ENCODE measurements at places on chromosomes 6 and 20.

DNA sequence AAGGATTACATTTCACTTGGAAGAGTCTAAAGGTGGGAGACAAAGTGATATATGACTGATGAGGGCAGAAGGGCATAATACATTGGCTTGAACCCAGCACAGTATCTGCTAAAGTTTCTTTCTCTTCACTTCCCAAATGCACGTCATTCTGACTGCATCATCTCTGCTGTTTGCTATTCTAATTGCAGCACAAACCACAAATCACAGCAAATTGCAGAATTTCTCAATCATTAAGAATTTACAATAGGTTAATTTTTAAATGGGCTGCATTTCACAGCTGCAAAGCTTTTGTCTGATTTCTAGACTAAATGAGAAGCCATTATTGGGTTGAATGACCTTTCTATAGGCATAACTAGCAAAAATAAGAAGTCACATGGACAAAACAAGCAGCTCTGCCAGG, 337.0 kb downstream of the RNGTT start:
- DNase-seq: no peak

DNA sequence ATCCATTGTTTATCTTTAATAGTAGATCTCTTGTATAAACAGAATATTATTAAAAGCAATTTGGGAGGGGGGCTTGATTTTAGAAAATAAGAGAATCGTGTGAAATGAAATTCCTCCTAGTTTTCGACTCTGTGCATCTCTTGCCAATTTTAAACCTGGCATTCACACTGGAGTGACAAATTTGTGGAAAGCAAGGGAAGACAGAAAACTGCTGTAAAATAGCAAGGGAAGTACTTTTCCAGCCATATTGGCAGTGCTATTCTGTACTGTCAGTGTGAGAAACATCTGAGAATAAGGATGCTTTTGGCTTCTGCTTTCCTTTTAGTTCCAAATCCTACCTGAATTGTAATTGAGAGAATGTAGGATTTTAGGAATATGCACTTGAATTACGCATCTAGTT, 40.2 kb downstream of the TOP1 start:
- DNase-seq: no peak

- no peak for DNase-seq
Observed at GRCh38 chr20:38935285-38935684, 9.1 kb downstream of the FAM83D start.

DNA sequence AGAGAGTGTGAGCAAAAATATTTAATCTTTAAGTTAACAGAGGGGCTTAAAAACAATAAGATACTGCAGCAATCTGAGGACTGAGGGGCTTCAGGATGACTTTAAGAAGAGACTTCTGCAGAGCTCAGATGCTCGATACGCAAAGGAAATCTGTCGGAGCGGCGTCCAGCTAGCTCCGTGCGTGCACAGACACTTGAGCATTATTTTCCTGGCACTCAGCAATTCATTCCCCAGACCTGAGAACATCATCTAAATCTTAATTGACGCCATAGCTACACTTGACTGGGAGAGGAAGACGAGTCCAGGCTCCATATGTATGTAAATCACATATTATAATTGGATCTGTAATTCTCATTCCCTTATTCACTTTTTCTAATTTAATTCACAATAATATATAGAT, 228.2 kb downstream of the SOD2 start:
- no peak for DNase-seq

DNA sequence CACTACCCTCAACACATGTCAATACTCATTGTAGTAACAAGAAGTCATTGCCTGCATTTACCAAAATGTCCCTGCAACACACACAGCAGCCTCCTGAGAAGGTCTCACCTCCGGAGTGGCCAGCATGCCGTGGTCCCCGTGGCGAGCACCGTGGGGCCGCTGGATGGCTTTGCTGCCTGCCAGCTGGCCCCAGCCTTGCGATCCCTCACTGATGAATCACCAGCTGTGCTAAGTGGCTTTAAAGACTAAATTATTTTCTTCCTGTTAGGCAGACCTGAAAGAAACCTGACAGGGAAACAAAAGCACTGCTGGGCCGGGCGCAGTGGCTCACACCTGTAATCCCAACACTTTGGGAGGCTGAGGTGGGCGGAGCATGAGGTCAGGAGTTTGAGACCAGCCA, 306.7 kb downstream of the CDH4 start:
- DNase-seq: no peak

- no peak for DNase-seq
Observed at GRCh38 chr6:100088009-100088408, 94.0 kb upstream of the MCHR2 start.

- DNase-seq: no peak
Observed at GRCh38 chr6:14671261-14671681, 553.7 kb downstream of the CD83 start.

GRCh38 chr6:39301606-39302005, 12.6 kb downstream of the KCNK17 start:
- DNase-seq: no peak

DNA sequence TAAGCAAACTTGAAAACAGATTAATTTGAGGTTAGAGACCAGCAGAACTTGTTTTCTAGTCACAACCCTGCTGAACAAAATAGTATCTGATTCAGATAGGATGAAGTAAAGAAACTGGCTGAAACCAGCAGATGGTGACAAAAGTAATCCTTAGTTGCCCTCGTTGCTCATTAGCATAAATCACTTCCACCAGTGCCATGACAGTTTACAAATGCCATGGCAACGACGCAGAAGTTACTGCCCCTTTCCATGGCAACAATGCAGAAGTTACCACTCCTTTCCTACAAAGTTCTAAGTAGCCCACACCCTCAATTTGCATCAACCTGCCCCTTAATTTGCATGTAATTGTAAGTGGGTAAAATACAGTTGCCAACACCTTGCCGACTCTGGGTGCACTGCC, 23.7 kb downstream of the SNRPB start:
- DNase-seq: no peak

GRCh38 chr20:11274141-11274594, 600.4 kb upstream of the JAG1 start:
- no peak for DNase-seq

GRCh38 chr6:19752746-19753145, 84.4 kb upstream of the ID4 start:
- DNase-seq: no peak

DNA sequence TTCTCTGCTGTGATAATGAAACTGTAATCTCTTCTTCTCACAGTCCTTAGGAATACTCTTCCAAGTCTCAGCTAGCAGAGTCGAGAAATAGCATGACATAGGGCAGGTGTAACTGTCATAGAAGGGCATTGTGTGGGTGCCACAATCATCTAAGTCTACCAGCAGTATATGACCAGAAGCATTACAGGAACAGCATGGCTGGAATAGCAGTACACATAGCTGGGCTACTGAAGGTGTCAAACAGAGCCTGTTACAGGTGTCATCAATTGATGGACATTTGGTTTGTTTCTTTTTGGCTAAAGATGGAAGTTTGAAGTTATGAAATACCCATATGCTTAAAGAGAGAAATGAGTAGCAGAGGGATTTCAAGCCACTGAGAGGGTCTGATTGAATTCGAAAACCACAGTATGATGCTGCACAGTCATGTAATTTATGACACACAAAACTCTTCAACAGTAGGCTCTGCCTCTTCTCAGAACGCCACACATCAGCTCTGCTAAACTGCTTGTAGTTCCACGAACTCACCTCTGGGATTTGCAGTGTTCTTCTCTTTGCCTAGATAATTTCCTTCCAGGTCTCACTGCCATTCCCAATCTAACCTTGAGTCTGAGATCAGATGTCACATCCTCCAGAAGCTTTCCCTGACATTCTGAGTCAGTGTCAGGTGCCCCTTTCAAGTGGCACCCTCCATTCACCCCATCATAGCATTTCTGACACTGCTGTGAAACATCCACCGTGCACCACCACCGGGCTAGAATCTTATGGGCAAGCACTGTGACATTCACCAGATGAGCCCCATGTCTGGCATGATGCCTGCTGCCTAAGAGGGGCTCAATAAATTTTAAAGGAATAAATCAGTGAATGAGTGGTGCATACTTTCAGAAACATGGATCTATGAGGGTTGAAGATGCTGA, 151.0 kb downstream of the ADAT2 start:
- DNase-seq: no peak

DNA sequence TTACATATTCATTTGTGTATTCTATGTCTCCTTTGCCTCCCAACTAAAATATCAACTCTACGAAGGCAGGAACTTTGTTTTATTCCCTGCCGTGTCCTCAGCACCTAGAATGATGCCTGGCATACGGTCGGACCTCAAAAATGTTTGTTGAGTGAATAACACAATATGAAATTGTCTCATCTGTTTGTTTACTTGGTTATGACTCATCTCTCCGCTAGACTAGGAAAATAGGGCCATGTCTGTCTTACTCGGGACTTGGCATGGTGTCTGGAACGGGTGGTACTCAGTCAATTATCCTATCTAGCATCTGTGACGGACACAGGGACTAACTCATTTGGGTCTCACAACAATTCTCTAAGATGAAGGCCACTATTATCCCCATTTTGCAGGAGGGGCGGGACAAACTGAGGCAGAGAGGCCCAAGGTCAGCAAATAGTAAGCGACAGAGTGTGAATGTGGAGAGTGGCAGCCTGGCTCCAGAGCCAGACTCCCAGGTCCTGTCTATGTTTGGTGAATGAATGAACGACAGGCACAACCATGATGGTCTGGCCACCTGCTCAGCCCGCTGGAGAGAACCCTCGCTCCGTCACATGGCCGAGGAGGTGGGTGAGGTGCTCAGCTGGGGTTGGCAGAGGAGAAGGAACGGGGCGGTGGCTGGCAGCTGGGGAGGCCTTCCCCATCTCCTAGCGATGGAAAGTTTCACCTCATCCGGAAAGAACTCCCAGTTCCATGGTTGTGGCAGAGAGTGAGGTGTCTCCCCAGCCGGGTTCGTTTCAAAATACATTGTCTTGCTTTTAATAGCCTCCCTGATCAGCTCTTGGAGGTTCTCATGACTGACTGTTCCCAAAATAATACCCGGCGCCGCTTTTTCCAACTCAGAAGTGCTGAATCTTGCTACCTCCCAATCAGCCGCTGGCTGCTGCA, 27.6 kb upstream of the NFATC2 start:
- DNase-seq: no peak

DNA sequence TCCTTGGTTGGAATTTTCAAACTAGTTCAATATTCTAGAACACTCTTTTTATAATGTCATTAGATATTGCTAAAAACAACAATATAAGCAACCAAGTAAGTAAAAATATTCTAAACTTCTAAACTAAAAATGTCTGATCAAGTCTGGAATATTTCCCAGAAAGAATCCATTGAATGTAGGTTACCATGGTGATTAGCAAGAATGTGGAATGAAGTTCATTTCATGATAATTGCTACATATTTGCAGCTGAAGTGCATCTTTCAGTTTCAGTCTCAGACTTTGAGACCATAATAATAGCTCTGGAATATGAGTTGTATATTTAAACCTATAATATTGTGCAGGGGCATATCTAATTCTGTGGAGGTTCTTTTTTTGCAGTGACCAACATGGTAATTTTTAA, 61.0 kb upstream of the NKAIN2 start:
- no peak for DNase-seq

DNA sequence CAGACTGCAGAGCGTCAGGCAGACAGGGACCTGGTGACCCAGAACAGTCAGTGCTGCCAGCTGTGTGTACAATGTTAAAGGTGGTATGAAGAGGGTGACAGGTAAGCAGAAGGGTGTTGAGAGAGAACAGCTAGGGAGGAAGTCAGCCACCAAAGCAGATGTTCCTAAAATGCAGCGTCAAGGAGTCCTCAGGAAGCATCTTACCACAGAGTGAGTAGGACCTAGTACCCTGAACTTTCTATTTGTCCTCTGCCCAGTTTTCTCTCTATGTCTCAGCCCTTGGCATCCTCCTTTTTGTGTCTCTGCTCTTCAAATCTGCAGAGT, 14.2 kb downstream of the STMND1 start:
- DNase-seq: no peak

- DNase-seq: no peak
Observed at GRCh38 chr6:2877960-2878359, 25.1 kb downstream of the SERPINB9 start.

- DNase-seq: no peak
Observed at GRCh38 chr20:3307078-3307477, 68.1 kb upstream of the SLC4A11 start.

DNA sequence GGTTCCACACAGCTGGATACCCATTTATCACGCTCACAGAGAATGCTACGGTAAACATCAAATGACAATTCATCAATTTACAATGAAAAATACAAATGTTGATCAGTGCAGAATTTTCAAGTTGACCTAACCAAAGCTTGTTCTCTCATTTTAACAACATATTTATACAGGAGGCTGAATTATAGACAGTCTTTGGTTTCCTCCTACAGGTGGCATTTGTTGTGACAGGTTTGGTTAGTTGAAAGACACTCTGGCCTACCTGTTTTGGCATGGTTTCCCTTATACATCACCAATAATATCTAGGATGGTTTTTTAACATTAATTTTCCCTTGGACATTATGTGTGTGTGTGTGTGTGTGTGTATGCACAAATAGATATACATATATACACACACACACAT, 642.5 kb upstream of the MMS22L start:
- no peak for DNase-seq

DNA sequence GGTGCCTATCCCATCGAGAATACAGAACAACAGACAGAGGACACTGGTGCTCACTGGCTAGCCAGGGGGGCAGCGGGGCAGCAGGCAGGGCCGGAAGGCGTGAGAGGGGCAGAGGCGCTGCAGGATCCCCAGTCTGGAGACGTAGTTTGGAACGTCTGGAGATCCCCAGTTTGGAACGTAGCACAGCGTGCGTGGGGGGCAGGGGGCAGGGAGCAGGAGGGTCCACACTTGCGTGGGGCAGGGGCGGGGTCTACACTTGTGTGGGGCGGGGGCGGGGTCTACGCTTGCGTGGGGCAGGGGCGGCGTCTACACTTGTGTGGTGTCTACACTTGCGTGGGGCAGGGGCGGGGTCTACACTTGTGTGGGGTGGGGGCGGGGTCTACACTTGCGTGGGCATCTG, 107.2 kb downstream of the DACT2 start:
- DNase-seq: no peak

DNA sequence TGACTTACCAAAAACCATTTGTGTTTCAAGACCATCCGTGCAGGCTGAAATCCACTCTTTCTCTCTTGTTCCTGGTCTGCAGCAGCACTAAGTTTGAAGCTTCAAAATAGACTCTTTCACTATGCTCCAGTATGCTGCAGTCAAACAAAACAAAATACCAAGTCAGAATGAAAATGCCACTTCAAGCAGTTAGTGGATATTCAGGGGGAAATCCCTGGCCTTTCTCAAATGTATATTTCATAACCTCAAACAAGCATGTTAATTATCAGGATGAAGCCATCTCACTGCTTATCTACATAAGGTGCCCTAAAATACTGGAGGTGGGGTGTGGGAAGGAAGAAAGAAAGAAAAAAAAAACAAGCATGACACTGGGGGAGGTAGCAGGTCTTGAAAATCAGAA, 103.5 kb downstream of the ATXN1 start:
- DNase-seq: no peak

GRCh38 chr6:16543521-16543920, 217.7 kb downstream of the ATXN1 start:
- DNase-seq: no peak

GRCh38 chr6:159279790-159280277, 110.6 kb downstream of the FNDC1 start:
- no peak for DNase-seq

Data from activated T-helper 1 cell treated with anti-CD3 and anti-CD28 coated beads, Interleukin-2, amount 50 U/mL, for 16 hours (primary cell).